CD8-positive, alpha-beta T cell (primary cell): ENCODE measurements at places on chromosomes 2 and 18.

- DNase-seq, result no peak
Observed at GRCh38 chr2:127154396-127154795, 47.4 kb upstream of the BIN1 start.

DNA sequence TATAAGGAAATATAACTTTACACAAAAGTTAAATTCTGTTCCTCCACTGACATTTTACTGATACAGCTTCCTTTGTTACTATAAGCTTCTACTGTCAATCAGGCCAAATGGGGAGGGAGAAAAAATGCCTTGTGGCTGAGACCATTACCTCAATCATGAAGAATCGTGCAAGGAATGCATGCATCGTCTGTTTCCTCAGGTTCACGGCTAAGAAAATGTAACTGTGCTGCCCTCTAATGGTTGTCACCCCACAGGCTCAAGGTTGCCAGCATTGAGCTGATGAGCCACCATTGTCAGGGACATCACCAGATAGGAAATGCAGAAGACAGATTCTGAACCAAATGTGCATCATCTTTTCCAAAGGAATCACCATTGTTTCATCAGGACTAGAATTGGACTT lies 426.9 kb downstream of the CDH2 start:
- DNase-seq, result no peak

DNA sequence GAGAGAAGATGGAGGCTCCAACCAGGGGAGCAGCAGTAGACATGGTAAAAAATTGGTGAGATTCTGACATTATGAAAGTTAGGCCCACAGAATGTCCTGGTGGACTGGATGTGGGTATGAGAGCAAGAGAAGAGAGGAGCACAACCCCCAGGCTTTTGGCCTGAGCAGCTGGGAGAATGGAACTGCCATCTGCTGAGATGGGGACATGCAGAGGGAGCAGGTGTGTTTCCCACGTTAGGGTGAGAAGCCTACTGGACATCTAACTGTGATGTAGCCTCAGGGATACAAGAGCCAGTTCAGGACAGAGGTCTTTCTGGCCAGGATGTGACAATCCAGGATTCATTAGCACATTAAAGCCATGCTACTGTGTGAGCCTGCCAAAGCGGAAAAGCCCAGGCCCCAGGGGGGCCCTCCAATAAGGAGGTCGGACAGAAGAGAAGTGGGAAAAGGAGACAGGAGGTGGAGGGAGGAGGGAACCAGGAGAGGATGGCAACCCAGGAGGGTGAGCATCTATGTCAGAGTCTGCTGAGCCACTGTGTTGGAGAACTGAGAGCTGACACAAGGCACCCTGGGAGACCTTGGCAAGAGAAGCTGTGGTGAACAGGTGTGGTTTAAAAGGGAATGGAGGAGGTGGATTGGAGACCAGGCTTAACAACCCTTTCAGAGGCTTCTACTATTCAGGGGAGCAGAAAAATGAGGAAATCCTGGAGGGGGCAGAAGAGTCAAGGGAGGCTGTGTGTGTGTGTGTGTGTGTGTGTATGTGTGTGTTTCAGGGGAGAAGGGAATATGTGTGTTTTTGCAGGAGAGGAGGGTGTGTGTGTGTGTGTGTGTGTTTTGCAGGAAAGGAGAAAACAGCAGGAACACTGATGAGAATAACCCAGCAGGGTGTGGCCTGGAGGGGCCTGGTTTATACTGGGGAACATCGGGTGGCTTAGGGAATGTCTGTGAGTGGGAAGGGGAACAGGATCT lies 10.5 kb downstream of the CYB5A start:
- DNase-seq, result no peak

GRCh38 chr2:3602553-3603339 lies 7.8 kb downstream of the COLEC11 start:
- no peak for DNase-seq

DNA sequence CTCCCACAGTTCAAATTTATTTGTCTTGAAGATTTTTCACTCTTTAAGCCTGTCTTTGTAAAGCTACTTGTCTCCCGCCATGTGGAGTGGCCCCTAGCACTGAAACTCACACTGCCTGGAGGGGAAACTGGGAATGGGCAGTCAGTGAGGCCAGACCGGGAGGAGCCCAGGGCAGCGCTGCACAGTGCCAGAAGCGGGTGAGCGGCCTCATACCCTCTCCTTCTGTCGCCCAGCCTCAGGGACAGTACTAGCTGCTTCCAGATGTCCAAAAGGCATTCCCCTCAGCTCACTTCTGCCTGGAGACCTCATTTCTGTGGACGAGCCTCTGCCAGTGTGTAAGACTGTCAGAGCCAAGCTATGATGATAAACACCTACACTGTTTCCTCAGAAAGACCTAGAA lies 79.9 kb downstream of the SEPTIN10 start:
- DNase-seq, result no peak

GRCh38 chr2:118442996-118443553 lies 354.8 kb downstream of the INSIG2 start:
- no peak for DNase-seq

DNA sequence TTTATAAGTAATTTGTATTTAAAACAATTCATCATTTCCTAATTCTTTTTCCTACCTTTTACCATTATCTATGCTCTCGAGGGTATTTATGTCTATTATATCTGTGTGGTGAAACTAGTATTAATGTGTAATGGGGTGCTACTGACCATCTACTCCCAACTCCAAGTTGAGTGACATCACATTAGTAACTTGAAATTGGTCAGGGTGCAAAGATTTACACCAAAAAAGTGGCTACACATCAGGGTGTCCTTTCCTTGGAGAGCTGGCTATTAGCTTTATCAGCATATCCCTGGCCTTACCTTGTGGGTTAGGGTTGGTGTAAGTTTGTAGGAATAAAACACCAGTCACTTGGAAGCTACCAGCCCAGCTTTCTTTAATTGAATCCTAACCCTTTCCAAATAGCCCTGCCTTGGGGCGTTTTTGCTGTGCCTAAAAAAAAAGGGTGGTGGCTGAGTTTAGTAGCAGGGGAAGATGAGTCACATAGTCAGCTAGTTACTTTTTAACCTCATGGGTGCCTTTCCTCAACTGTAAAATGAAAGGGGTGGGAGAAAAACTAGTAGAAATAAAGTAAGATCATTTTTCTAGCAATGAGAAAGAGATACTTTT lies 14.0 kb downstream of the ANXA4 start:
- no peak for DNase-seq

DNA sequence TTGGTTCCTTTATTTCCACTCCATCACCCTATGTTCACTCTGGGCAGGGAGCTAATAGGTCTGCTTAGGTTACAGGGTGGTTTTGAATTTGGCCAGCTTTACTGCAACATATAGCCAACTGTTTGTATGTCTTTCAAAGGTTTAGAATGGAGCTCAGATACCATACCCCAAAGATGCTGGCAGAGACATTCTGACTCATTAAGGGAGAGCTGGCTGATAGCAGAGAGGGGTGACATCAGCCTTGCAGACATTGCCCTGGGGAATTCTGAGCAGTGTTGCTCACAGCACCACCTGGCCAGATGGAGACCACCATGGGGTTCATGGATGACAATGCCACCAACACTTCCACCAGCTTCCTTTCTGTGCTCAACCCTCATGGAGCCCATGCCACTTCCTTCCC lies 2.1 kb downstream of the PROKR1 start:
- DNase-seq, result no peak

DNA sequence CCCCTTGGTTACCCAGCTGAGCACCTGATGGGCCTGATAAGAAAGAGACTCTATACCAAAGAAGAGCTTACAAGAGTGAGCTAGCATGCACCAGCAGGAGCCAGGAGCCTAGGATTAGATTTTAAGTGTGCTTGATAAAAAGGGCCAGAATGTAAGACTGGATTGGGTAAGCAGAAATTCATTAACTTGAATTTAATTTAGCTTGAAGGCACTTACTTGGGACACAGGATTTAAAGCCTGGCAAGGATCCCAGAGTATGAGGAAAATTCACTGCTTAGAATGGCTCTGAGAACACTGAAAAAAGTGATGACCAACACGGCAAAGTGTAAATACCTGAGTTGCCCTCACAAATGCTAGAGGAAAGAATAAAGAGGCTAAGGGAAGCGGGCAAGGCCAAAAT lies 91.3 kb upstream of the RBBP8 start:
- no peak for DNase-seq
